Activated naive CD4-positive, alpha-beta T cell treated with anti-CD3 and anti-CD28 coated beads, Interleukin-2, amount 50 U/mL, for 16 hours (primary cell): ENCODE measurements at places on chromosomes 6 and 20.

DNA sequence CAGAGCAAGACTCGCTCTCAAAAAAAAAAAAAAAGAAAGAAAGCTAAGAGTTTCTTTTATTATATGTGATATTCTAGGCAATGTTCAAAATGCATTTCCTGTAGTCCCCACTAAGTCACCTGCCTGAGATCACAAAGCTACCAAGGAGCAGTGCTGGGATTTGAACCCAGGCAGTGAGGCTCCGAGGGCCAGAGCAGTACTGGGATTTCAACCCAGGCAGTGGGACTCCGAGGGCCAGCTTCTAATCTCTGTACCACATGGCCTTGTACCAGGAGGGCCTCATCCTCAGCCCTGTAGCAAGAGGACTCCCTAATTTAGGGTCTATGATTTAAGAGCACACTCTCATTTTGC, 39.7 kb downstream of the ZMYND8 start:
- DNase-seq: no peak

- DNase-seq: no peak
Measured at GRCh38 chr6:154471609-154472362, 38.7 kb downstream of the CNKSR3 start.

DNA sequence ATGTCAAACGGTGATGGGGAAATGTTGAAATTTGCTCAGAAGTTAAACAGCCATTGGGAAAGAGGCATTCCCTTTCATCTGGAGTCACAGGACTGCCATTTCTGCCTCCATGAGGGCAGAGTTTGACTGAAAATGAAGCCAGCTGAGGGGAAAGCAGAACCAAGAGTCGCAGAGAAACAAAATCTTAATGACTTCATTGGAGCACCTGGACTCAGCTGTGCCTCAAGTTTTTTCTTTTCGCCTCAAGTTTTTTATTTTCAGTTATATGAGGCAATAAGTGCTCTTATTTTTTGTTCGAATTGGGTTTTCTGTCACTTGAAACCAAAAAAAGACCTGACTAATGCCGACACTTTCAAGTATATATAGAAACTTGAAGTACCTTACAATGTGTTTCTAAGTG, 161.3 kb downstream of the PKHD1 start:
- no peak for DNase-seq

GRCh38 chr20:57996936-57997890, 231.2 kb downstream of the ANKRD60 start:
- DNase-seq: no peak

DNA sequence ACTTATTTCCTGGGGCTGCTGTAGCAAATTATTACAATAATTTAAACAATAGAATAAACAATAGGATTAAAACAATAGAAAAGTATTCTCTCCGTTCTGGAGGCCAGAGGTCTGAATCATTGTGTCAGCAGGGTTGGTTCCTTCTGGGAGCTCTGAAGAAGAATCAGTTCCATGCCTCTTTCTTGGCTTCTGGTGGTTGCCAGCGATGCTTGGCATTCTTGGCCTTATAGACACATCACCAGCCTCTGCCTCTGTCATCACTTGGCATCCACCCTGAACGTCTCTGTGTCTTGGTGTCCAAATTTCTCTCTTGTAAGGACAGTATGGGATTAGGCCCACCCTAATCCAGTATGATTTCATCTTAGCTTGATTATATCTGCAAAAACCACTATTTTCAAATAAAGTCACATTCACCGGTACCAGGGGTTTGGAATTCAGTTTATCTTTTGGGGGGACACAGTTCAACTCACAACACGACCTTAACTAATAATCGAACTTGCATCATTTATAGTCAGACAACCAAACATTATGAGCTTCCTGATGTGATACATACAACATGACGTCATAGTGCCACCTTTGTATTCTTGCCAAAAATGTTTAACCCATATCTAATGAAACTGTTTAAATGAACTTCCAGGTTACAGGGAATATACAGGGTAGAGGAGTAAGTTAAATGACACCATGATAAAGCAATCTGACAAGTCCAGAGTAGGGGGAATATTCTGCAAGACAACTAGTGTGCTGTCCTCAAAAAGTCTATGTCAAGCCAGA, 84.7 kb upstream of the RNF24 start:
- DNase-seq: no peak

DNA sequence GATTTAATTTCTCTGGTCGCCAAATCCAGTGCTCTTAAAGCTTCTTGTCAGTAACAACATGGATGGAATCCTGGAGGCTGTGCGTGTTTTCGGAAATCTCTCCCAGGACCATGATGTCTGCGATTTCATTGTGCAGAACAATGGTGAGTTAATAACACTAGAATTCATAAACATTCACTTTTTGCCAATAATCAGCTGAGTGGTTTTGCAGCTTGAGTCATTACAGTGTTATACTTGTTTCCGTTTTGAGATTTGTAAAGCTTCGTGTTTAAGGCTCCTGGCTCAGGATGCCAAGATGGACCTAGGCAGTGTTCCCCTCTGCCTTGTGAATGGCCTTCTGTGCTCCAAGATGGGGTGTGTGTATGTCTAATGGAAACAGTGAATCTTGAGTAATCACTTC, 113.8 kb downstream of the ARMC2 start:
- no peak for DNase-seq

- no peak for DNase-seq
Measured at GRCh38 chr20:58593880-58594638, 57.0 kb upstream of the STX16 start.

DNA sequence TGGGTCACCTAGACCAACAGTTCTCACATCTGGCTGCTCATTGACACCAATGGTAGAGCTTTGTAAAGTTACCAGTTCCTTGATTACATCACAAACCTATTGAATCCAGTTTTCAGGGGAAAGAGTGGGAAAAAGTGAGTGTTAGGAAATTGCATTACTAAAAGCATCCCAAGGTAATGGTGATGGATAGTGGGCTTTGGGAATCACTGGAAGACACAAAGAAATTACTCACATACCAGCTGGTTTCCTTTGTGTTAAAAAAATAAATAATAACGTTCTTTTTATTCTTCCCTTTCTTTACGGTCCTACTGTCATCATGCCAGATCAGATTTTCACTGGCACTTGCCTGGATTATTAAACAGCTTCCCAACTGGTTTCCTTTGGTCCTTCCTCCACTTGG, 370.7 kb downstream of the RFPL4B start:
- no peak for DNase-seq

GRCh38 chr6:166348305-166348949, 6.1 kb upstream of the SFT2D1 start:
- DNase-seq: no peak

- no peak for DNase-seq
Measured at GRCh38 chr6:106448000-106448426, 87.5 kb downstream of the CRYBG1 start.

- no peak for DNase-seq
Measured at GRCh38 chr6:73011945-73012344, 213.4 kb downstream of the KHDC1L start.

DNA sequence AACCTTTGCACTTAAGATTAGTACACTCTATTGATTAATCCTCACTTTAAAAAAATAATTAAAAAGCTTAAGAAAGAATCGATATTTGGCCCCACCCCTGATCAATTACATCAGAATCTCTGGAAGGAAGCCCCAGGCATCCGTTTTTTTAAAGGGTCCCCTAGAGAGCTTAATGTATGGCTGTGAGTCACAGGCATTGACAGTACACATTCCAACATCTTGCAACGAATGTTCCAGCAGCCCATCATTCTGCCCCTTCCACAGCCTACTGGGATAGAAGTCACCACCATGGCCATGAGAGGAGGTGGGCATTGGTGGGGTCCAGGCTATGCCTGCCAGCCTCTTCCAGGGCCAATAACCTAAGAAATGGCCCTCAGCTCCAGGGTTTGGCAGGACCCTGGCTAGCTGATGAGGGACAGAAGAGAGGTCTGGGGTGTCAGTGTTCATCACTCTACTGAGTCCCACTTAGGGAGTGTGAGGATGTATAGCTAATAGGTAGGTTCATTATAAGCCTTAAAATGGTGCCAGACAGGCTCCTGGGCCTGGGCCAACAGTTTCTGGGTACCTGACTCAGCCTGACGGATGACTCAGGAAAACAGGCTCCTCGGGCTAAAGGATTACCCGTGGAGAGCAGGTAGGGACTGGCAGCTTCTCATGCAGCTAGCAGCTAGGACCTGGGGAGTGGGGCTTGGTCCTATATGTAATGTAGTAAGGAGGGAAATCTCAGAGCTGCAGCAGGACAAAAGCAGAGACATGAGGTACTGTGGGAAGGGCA, 40.4 kb downstream of the MDGA1 start:
- no peak for DNase-seq

GRCh38 chr6:33925210-33925609, 121.4 kb upstream of the MLN start:
- DNase-seq: no peak

DNA sequence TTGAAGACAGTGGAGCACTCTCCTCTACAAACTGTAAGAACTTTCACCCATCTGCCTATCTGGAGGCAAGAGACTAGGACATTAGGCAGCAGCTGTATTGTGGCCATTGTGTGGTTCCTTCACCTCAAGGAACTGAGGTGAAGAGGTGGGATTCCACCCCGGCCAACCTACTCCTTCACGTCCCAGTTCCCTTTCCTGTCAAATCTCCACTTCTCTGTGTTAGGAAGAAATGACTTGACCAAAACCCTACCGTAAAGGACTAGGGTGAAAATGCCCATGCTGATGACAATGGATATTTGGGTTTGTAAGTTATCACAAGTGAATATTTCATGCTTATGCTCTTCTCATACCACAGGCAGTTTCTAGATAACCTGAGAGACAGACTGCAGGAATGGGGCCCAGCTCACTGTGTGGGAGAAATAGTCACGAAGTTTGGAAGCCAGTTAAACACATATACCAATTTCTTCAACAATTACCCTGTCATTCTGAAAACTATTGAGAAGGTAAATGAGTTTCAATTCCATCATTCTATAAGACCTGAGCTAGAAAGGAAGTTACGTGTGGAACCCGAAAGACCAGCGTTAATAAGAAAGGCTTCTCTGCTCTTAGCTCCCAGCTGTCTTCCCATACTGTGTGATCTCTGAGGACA, 86.6 kb downstream of the ECT2L start:
- no peak for DNase-seq

DNA sequence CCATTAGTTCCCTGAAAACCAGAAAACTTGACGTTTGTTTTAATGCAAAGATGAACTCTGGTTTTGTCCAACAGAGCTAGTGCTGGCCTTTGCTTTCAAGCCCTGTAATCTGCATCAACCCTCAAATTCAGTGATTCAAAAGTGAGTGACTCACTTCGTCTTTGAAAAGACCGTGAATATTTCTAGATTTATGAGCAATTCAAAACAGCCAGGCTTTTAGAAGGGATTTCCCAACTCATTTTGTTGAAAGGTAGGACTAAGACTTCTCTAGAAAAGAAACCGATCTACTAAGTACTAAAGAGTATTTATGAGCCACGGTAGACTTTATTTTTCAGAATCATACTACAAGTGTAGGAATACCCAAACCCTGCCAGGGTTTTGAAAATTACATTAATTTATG, 121.5 kb downstream of the UST start:
- no peak for DNase-seq

DNA sequence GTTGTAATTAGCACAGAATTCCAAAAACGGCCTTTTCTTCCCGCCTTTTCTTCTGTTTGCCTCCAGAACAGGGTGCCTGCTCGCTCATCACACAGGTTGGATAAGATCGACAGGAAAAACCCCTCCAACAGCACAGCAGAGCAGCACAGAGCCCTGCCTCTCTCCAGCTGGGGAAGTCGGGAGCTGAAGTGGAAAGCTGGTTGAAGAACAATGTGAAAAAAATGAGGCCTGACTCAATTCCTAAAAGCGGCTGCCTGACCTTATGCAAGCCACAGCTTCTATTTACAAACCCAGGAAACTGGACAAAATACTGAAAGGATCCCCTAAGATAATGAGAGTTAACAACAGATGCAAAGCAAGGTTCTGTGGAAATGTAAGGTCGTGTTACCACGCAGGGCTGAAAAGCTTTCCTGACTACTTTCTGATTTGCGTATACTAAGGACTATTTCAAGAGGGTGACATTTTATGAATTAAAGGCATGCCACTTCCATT, 116.9 kb downstream of the TTLL2 start:
- no peak for DNase-seq

DNA sequence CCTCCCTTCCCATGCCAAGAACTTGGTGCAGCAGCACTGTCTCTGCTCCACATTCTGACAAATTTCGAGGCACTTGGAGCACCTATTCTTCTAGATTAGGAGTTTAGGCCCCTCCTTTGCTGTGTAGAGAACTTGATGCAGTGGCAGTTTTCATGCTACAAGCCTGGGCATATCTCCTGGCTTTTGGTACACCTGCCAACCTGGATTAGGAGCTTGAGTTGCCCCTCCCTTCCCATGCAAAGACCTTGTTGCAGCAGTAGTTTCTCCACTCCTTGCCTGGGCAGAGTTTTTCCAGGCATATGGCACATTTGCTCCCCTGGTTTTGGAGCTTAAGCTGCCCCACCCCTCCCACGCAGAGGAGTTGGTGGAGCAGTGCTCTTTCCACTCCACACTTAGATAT, 956.1 kb downstream of the EYS start:
- no peak for DNase-seq

DNA sequence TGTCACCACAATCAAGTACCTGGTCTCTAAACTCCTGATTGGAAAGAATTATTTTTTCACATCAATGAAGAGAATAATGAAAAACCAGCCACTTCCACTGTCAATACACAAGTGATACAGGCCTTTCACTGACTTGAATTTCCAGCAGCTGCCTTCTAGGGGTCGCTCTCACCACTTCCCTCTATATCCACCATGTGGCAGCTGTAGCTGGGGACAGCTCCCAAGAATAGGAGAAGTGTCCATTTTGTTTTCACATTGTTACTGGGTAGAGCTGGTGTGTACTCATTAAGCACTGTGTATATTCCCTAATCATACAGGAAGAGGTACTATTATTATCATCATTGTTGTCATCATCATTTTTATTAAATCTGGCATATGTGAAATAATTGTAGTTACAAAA, 438.4 kb upstream of the SPTLC3 start:
- DNase-seq: no peak

- DNase-seq: no peak
Measured at GRCh38 chr6:70666706-70667105, 977 bp upstream of the SMAP1 start.

DNA sequence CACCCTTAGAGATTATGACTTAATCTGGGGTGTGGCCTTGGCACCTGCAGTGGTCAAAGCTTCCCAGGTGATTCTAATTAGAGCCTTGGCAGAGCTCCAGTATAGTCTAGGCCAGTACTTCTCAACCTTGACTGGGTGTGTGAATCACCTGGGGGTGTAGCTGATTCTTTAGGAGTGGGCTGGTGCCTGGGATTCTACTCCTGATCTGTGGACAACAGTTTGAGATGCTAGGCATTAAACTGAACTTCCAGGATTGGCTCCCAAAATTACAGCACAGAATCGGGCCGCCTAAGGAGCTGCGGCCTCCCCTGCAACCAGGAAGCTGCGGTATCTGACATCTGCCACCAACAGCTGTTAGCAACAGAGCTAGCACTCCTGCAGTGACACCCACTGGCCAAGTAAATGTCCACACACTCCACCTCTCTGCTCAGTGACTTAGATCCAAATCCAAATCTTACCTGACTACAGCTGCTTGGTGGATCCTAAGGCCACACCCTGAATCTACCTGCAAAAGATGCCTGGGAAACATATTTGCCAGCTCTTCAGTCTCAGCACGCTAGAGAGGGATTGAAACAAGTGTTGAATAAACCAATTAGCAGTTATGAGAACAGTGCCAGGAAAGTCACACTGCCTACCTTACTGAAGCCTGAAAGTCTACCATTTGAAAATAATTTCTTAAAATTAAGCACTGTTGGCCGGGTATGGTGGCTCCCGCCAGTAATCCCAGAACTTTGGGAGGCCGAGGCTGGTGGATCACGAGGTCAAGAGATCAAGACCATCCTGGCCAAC, 126.7 kb downstream of the UNC5CL start:
- no peak for DNase-seq
